ENCODE measurements at places on chromosomes 2 and 18. TPM values are rescaled to one million over a fixed set of nuclear protein-coding genes. Genes with fewer than 3 reads are reported as not detected.

SPR gene
- 147 TPM for total RNA-seq

SNED1 gene
- 0.72 TPM for total RNA-seq

MYO5B gene
- total RNA-seq, result 12.7 TPM

TMEM18 gene
- 48.4 TPM for total RNA-seq

GALR1 gene
- total RNA-seq, result not detected

PCARE gene
- total RNA-seq, result not detected

IL36B gene
- total RNA-seq, result 0.13 TPM

IGFBP5 gene
- total RNA-seq, result 0.31 TPM

SCG2 gene
- total RNA-seq, result 1.3 TPM

EPG5 gene
- 4.3 TPM for total RNA-seq

MYCN gene
- not detected for total RNA-seq

HSBP1L1 gene
- total RNA-seq, result 13.5 TPM

CD207 gene
- total RNA-seq, result not detected

LINC00305 gene
- total RNA-seq, result not detected

SCN3A gene
- 0.04 TPM for total RNA-seq

CFC1 gene
- not detected for total RNA-seq

TLX2 gene
- total RNA-seq, result 0.14 TPM

Data from A549 treated with CpdA at 1 μM for 4 hours (cell line).